ENCODE measurements at places on chromosomes 12 and 14.
A peak's percentile ranks its signal among the peaks of the same experiment; 100 is the strongest.

- no peak for DNase-seq
Observed at GRCh38 chr12:100539202-100539601, 34.3 kb upstream of the GAS2L3 start.

DNA sequence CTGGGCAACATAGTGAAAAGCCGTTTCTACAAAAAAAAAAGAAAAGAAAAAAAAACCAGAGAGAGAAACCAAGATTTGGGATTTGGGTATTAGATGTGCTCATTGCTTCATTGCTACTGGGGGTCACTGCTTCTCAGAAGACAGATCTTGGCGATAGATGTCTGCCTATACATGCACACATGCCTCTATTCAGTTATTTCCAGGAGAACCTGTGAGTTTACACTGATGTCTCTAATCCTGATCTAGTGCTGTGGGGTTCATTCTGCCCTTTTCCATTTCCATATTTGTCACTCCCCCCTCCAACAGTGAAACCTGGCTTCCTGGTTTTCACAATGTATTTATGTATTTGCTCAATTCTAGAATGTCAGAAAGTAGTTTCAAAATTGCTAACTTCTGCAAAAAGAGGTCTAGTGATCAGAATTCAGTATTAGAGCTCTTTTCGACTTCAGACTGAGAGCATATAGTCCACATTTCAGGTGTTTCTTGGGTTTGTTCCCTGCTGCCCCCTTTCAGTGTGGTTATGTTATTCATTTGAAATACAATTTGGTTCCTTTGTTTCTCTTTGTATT, 111.0 kb downstream of the SLC25A47 start:
- DNase-seq: no peak

GRCh38 chr14:74019408-74020137, 424 bp downstream of the BBOF1 start:
- no peak for DNase-seq

GRCh38 chr12:68568922-68569569, 41.7 kb upstream of the RAP1B start:
- DNase-seq: no peak

- DNase-seq: no peak
Observed at GRCh38 chr14:99752486-99753121, 40.6 kb upstream of the EML1 start.

DNA sequence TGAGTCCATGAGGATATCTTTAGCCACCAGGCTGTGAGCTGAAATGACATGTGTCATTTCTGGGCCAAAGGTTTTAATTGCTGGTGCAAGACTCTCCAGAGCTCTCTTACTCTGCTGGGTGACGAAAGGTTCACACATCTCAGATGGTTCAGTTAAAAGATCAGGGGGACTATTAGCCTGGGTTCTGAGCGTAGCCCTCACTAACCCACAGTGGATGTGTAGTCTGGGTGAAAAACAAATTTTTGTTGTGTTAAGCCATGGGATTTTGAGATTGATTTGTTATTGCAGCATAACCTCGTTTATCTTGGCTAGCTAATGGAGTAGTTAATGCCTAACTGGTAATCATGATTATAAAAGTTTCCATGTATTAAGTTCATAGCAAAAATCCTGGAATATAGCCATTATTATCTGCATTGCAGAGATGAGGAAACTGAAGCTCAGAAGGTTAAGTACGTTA, 251.5 kb downstream of the RMST start:
- DNase-seq: no peak

DNA sequence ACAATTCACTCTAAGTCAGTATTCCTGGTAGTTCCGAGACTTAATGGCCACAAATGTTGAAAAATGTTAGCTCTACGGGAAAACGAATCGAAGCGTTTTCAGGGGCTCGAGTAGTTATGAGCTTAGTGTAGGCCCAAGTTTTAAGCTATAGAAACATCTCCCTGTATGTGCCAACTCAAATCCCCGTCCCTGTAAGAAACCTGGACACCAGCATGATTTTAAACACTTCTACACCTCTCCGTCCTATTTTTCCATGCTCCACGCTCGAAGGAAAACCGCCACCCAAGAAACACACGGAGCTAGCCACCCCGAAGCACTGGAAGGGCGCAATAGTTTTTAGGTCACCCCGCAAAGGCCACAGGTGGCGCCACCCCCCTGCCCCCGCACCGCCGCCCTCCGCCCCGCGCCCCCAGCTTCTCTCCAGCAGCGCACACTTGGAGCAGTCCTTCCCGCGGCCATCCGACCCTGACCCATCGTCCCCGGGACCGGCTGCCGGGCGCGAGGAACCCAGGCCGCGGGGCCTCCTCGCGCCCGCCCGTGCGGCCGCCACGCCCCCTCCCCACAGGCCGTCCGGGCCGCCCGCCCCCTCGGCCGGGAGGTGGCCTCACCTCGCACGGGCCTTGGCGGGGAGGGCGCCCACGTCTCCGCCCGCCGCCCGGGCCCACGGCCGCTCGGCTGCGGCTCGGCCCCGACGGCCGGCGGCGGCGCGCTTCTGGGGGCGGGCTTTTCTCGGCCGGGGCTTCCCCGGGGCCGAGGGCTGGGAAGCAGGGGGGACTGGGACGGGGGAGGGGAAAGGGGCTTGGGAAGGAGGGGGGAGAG, 522 bp downstream of the R3HDM2 start:
- DNase-seq: peak; percentile 37

GRCh38 chr12:131195796-131196195, 242.1 kb downstream of the ADGRD1 start:
- no peak for DNase-seq

DNA sequence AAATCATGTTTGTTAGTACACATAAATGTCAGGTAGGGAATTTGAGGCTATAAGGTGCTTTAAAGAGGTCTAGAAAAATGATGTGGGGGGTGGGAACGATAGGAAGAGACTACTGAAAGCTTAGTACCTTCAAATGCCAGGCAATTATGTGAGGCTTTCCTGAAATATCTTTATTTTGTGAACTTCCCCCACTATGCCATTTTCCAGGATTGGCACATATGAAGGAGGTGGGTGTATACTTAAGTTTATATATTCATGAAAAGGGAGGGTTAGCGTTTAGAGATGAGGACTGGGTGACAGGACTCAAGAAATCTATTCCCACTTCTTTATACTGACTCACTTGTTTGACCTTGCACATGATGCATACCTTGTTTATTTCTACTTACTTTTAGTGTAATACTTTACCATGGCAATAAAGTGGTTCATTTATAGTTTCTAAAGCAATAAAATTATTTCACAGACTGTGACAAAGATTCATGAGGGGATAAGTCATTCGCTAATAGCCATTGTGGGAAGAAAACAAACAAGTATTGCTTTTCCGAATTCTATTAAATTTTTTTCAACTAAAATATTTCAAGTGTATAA, 77.1 kb downstream of the PLEKHA5 start:
- DNase-seq: no peak

DNA sequence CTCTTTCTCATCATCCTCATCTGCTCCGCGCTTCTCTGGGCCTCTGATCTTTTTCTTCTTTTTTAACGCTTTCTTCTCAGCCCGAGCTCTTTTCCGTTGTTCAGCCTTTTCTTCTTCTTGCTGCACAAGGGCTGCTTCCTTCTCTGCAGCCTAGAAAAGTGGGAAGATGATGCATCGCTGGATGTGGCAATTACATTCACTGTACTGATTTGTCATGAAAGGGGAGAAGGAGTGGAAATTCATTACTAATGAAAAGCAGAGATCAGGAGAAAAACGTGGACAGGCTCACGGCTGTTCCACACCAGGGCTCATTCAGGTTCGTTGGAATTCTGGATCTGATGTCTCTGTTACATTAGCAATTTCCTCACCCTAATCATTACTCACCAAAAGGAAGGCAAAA, 15.1 kb downstream of the FICD start:
- DNase-seq: no peak

- no peak for DNase-seq
Observed at GRCh38 chr14:88233915-88234314, 89.2 kb downstream of the KCNK10 start.

DNA sequence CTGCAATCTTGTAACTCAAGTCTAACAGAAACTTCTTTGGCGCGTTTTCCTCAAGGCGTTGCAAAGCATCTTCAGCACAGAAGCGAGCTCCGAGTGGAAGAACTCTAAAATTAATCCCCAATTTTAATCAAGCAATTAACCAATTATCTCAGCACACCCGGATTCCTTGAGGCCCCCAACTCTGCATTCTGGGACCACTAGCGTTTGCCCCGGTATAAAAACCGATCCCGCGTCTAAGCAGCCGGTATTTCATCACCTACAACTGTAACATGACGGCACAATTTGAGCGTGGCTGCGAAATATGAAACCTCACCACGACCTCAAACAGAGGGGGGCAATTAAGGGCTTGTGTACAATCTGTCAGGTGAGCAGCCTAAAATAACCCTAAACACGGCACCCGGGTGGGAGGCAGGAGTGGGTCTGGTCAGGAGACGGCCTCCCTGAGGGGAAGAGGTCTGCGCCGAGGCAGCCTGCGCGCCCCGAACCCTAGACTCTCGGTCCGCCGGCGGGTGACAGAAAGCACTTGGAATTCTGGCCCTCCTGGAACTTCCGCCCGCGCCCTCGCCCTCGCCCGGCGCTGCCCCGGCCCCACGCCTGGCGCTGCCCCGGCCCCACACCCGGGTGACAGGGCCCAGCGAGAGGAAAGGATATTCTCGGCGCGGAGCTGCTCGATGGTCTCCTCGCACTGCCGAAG, 594 bp downstream of the ZCCHC8 start:
- peak; percentile 38 for DNase-seq

GRCh38 chr14:43135877-43136411, 1371.1 kb downstream of the FSCB start:
- no peak for DNase-seq

DNA sequence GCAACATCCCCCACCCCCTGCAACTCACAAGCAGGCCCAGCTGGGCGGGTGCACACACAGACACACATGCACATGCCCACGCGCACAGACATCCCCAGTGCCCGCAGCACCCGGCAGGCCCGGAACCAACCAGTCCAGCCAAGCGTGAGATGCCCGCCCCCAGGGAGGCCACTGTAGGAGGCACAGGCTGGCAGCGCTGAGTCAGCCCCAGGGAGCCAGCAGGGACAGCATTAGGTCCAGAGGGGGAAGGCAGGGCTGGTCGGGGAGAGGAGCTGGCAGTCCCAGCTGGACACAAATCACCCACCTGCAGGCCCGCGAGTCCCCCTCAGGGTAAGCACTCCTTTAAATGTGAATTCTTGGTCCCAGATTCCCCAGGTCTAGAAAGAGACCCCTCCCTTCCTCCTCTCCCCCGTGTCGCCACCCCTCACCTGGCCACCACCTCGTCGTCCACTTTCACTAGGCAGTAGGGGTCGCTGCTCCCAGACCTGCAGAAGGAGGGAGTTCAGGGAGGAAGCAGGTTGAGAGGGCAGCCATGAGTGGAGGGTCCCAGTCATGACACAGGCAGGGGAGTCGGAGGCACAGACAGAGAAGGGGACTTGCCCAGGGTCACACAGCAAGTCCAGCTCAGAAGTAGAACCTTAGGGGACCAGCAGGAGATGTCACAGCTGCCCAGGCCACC, 5.0 kb downstream of the RASAL1 start:
- no peak for DNase-seq

- no peak for DNase-seq
Observed at GRCh38 chr14:65476942-65477318, 64.4 kb downstream of the FUT8 start.

GRCh38 chr14:53247596-53248370, 94.7 kb upstream of the DDHD1 start:
- DNase-seq: no peak

DNA sequence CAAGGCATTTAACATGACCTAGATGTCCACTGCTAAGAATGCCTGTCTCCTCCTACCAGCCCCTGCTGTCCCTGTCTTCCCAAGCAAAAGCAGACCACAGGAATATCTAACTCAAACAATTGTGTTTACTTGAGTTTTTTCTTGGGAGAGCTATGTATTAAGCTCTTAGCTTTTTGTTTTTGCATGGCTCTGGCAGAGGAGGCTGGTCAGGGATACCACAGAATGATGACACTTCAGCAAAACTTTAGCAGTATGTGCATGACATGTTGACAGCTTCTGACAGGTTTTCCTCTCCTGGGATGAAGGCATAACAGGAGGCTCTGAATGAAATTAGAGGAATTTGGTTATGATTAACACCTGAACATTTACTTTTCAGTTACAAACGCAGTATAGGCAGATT, 6.9 kb downstream of the TMBIM6 start:
- no peak for DNase-seq

- DNase-seq: no peak
Observed at GRCh38 chr14:104788873-104789663, 6.5 kb downstream of the AKT1 start.

DNA sequence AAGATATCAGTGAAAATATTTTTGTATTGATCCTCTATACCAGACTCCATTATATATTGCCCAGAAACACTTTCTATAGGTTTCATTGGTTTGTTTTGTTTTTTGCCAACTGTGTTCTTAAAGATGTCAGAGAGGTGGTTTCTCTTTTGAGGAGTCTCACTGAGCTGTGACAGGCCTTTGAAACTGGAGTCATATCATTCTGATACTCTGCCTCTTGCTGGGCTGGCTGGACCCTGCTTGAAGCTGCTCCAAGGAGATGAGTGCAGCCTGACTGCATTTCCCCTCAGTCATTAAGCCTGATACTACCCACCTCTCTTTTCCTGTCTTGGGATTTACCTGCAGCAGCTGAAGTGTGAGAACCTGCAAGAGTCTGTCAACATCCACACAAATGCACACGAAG, 16.4 kb upstream of the TAS2R30 start:
- DNase-seq: no peak

DNA sequence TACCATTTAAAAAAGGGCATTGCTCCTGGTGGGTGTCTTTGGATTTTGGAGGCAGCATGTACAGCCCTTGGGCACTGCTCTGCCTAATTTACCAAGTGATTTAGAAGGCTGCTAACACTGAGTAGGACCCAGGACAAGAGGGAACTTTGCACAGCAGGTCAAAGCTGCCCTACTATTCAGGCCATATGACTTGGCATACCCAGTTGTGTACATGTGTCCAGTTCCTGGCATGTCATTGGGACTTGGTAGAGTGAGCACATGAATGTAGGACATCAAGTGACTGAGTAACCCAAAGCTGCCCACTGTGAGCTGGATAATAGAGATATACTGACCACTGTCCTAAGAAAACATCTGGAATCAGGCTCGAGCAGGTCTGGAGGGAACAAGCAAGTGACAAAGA, 15.7 kb downstream of the CDKL1 start:
- DNase-seq: no peak

- DNase-seq: no peak
Observed at GRCh38 chr12:8687846-8688601, 9.8 kb upstream of the RIMKLB start.

- DNase-seq: no peak
Observed at GRCh38 chr12:28218875-28219274, 28.6 kb downstream of the CCDC91 start.

- DNase-seq: no peak
Observed at GRCh38 chr14:21107283-21107800, 6.5 kb downstream of the TMEM253 start.

Measured in activated T-cell treated with anti-CD3 and anti-CD28 coated beads for 4 hours (primary cell).